ENCODE measurements at places on chromosomes 12 and 14.

DNA sequence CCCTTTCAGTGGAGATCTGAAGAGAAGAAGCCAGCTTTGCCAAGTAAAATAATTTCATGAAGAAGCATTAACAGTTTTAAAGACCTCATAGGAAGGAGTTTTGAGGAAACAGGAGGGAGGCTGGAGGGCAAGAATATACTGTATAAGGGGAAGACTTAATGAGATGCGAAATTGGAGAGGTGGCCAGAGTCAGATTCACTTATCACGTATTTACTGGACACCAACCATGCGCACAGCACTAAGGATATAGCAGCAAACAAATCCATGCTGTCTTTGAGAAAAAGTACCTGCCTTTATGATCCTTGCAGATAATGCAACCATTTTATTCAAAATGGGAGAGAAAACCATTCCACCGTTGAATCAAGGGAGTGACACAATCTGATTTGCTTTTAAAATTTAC, 100.3 kb downstream of the ERC1 start:
- no peak for DNase-seq

GRCh38 chr12:74071182-74071581, 466.5 kb upstream of the ATXN7L3B start:
- no peak for DNase-seq

GRCh38 chr12:91566328-91567099, 383.9 kb upstream of the DCN start:
- no peak for DNase-seq

GRCh38 chr12:27652174-27652763, 44.0 kb upstream of the REP15 start:
- DNase-seq = peak; percentile 65

DNA sequence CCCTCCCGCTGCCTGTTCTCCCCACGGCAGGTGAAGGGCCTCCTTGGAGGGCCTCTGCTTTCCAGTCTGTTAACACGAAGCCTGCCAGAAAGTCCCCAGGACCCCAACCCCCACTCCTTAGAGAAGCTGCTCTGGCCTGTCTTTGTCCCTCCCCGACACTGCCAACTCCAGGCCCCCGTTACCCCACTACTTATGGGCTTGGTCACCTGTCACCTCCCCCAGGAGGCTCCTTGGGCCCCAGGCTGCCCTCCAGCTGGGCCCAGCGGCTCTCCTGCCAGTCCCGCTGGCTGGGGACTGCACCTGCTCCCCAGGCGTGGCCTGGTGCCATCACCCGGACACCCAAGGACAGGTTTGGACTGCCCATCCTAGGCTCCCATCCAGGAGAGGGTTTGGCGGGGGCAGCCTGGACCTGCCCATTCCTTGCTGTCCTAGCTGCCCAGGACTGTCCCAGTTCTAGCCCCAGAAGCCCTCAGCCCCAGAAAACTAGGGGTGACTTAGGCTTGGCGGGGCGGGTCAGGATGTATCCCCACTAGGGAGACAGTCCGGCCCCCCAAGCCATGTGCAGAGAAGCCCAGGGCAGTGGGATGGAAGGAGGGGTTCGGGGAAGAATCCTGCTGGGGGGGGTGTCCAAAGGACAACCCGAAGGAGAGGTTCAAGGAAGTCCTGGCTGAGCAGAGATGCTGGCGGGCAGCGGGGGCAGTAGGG, 155.7 kb upstream of the C14orf180 start:
- no peak for DNase-seq

DNA sequence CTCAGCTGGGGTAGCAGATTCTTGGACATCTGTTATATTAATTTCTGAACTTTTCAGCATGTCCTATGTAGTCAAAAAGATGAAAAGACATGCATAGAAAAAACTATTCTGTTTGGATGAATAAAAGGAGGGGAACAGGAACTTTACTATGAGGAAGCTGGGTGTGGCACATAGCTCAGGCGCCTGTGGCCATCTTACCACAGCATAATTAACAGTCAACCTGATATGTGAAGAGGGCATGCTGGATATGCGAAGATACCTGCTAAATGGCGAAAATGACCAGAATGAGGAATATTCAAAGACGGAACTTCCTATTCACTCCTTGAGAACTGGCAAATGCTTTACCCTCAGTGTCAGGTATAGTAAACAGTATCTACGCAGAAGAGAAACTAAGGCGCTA, 18.4 kb downstream of the SETD3 start:
- no peak for DNase-seq

DNA sequence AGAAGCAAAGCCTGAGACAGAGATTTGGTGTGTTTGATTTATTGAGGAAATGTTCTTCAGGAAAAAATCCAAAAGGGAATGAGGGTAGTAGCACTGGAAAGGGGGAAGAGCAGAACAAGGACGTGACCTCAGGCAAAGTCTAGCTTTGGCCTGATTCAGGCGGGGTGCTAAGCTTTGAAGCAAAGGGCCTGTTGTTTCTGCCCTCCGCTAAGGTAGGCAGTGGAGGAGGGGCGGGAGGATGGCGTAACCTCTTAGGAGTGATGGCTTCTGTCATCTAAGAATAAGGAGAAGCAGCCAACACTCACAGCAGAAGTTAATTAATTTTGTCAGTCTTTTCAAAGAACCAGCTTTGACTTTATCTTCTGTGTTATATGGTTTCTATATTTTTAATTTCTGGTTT, 20.4 kb downstream of the ABHD12B start:
- DNase-seq = no peak

DNA sequence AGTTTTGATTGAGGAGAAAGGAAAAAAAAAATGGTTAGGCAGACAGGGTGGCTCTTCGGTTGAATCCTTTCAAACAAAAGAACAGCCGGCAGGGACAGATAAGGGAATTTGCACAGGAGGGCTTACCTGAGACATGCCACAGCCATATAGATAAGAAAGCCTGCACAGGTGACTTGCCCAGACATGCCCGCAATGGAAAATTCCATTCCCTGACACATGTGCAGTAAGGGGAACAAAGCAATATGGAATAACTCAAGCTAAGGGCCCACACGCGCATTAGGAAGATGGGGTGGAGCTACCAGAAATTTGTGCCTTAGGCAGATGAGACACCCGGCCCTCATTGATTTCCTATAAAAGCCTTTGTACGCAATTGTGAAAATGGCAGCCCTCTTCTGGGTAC, 86.7 kb downstream of the TMEM260 start:
- no peak for DNase-seq

DNA sequence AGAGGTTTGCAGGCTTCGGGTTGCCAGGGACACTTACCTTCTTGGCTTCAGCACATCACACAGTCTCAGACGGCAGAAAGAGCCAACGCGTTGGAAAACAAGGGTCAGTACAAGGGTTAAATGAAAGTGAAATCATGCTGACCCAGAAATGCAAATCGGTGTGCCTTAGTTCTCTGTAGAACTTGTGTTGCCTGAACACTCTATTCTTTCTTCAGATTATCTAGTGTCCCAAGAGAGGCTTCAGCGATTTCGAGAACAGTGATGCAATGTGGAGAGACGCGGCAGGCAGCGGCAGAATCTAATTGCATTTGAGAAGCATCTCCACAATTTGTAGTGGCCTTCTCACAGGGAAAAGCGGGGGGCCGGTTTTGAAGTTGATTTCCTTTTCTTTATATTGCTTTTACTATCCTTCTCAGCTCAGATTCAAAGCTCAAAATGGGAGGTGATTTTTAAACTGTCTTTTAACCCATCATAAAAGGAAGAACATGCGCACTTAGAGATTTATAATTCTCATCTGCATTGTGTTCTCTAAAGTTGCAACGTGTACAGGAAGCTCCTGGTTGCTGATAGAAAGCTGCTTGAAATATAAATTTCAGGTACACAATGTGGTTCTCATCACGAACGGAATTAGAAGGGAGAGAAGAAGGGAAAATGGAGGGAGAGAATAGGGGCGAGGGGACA, 67.8 kb upstream of the EGLN3 start:
- DNase-seq = no peak
